CD8-positive, alpha-beta memory T cell (primary cell): ENCODE measurements at places on chromosomes 11 and 22. TPM values are rescaled to one million over a fixed set of nuclear protein-coding genes. Genes with fewer than 3 reads are reported as not detected.

DNA sequence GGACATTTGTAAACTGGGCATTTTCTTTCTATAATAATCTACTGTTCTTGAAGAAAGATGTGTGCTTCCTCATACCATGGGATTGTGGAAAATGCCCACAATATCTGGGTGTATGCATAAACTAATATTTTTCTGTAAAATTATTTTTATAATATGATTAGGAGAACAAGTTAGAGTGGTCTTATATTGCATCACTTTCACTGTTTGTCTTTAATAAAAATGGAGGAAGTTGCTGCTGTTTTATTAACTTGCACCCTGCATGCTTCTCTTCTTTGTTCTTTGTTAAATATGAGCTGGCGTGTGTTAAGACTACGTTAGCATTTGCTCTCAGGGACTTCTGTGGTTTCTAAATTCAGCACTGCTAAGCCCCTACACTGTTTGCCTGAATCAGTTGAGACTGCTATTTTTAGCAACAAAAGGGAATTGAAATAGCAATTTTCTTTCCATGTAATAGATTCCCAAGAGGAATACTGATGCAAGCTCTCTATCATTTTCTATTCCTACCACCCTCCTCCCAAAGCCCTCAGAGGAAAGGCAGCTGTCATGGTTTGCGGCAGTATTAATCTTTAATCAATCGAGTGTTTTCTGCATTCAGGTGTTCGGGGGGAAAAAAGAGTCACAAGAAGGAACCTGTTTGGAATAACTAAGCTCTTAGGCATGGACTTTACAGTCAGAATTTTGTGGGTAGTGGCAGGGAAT lies 56.1 kb downstream of the HSD17B12 start:
- DNase-seq, result no peak

Gene APOA4
- not detected for total RNA-seq

- DNase-seq, result peak; percentile 69
These were observed 66.3 kb upstream of the PRDM11 start for GRCh38 chr11:45079943-45080719.

DNA sequence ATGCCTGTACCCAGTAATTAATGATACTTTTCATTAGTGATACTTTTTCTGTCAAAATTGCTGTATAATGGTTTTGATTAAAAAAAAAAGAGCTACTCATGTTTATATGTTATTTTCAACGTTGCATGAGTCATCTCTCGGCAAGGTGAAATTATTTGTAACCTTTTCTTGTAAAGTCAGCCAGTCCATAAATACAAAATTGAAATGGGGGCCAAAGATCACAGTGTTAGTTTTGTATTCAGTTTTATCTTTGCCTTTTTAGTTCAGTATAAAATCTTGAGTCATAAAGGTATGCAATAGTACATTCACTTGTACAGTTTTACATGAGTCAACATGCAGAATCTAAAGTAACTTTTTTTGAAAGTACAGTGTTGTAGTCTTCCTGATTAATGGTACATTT lies 4.3 kb downstream of the ARHGEF12 start:
- no peak for DNase-seq
